ENCODE measurements at places on chromosomes 16 and 17. TPM values are rescaled to one million over a fixed set of nuclear protein-coding genes. Genes with fewer than 3 reads are reported as not detected.

RPA1 gene
- 27.8 TPM for total RNA-seq

KRTAP1-5 gene
- not detected for total RNA-seq

XYLT1 gene
- total RNA-seq = 13.0 TPM

CES4A gene
- total RNA-seq = 9.8 TPM

NPB gene
- total RNA-seq = 4.4 TPM

DNA sequence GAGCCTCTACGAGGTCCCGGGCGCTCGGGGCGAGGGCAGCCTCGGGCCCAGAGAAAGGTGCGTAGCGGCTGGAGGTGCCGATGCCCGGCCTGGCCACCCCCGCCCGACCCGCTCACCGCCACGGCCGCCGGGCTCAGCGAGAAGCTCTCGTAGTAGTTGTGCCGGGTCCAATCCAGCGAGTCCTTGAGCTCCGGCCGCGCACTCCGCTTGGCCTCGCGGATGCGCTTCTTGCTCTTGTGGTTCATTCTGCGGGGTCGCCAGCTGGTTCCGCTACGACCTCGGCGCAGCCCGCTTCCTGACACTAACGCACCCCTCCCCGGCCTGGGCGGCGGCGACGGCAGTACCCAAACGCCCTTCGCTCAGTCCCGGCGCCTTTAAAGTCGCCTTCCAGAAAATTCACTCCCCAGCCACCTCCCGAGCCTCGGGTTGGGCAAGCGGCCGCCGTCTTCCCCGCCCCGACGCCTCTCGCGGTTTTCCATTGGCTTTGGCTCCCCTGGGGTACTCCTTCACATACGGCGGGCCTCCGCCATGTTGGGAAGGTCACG is at the start of gene JMJD6:
Gene JMJD6 (minus strand): TSS at position 376 of the 545 bp plus-strand sequence. CDS start 131 bp downstream, at position 245.
- H3K27me3 ChIP-seq = no peaks in the 10 kb centered on the region
- peak within 1 kb of the TSS; percentile 84 for H3K4me3 ChIP-seq
- H3K4me1 ChIP-seq = peaks cover 28% of the 10 kb centered on the region
- peak within 1 kb of the TSS; percentile 96 for H3K27ac ChIP-seq
- peaks cover 38% of the 10 kb centered on the region for H3K36me3 ChIP-seq

DNA sequence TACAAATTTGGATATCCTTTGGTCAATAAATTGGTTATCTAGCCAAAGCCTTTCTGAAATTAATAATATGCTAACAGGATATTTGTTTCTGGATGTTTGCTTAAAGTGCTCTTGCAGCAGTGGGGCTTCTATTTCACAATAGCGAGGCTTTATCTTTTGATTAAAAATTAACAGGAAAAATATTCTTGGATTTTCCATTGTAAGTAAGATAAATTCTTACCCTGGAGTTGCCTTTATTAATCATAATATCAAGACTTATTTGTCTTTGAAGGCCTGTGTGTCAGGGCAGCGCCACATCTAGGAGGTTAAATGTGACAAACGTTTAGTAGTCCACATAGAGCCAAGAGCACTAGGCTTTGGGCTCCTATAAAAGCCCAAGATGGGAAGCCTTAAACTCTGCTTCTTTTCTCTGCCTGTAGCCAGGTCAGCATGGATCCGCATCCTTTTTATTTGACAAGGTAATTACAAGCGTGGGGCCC is 5.3 kb downstream of the TMEM97 start:
- no peaks in the 10 kb centered on the region for H3K27me3 ChIP-seq
- no peak overlapping the region for H3K4me3 ChIP-seq
- peaks cover 7% of the 10 kb centered on the region for H3K36me3 ChIP-seq

DNA sequence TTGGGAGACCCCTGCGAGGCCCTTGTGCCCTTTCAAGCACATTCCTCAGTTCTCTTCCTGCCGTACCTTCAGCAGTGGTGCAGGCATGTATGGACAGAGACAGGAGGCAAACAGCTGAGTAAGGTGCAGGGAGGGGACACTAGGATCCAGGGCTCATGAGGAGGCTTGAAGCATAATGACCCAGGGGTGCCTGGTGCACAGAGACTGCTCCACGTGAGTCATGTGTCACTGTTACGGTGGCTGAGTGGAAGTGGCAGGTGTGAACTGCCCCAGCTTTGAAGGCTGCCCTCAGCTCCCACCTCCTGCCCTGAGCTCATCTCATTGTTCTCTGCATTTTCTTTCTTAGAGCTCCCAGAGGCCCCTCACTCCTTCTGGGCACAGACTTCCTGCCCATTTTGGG is 124.8 kb downstream of the NTN1 start:
- no peaks in the 10 kb centered on the region for H3K27me3 ChIP-seq
- H3K4me3 ChIP-seq = no peak overlapping the region
- peaks cover 47% of the 10 kb centered on the region for H3K4me1 ChIP-seq
- H3K27ac ChIP-seq = no peak overlapping the region
- H3K36me3 ChIP-seq = no peaks in the 10 kb centered on the region
- DNase-seq = no peak

DNA sequence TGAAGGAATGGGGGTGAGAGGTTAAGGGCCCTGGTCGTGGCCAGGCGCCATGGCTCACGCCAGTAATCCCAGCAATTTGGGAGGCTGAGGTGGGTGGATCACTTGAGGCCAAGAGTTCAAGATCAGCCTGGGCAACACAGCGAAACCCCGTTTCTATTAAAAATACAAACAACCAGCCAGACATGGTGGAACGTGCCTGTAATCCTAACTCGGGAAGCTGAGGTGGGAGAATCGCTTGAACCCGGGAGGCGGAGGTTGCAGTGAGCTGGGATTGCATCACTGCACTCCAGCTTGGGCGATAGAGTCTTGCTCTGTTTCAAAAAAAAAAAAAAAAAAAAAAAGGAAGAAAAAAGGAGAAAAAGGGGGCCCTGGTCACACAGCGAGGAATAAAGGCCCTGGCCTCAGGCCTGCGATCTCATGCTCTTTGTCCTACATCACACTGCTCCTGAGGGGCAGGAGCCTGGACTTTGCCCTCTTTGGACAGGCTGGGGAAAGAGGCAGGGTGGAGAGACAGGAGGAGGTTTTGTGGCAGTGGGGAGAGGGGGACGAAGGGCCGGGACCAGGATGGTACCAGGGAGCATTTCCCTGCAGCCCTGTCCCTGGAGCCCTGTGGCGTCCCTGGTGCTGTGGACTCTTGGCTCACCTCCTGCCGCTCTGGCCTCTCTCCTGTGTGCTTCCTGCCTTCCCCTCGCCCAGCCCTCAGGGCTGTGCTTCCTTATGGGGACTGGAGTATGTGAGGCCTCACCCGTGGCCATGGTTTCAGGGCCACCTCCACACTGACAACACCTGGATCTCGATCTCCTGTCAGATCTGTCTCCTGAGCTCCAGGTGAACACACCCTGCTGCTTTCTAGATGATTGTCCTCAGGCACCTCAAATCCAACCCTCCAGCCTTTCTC is 19.7 kb upstream of the SLC25A19 start:
- H3K36me3 ChIP-seq = peaks cover 4% of the 10 kb centered on the region
- no peak for DNase-seq
- no peak overlapping the region for H3K4me3 ChIP-seq

- H3K4me3 ChIP-seq = no peak overlapping the region
- no peak overlapping the region for H3K27ac ChIP-seq
- no peaks in the 10 kb centered on the region for H3K4me1 ChIP-seq
Measured at GRCh38 chr16:23670137-23670776, 8.4 kb upstream of the PLK1 start.

GRCh38 chr17:12070561-12070960 is 49.9 kb downstream of the MAP2K4 start:
- peaks cover 2% of the 10 kb centered on the region for H3K36me3 ChIP-seq
- peak; percentile 31 for DNase-seq
- H3K27me3 ChIP-seq = no peaks in the 10 kb centered on the region
- no peak overlapping the region for H3K27ac ChIP-seq

DNA sequence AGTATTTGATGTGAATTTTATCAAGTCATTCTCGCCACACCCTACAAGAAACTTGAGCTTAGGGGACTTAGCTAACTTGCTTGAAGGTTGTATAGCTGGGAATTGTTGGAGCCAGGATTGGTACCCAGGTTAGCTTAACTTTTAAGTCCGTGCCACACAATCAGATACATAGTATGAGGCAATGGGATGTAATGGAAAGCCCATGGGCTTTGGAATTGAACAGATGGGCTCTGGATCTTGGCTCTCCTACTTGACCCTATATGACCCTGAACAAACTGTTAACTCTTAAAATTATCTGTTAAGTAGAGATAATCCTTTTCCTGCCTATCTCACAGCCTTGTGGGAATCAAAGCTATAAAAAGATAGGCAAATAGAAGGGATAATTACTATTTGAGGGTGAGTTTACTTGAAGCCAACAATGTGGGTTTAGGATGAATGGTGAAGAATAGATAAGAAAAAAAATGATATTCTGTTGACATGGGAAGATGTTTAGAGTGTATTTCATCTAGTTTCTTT is 51.9 kb upstream of the CACNG3 start:
- peaks cover 15% of the 10 kb centered on the region for H3K4me1 ChIP-seq
- no peak overlapping the region for H3K27ac ChIP-seq
- no peak for DNase-seq
- no peaks in the 10 kb centered on the region for H3K36me3 ChIP-seq

DNA sequence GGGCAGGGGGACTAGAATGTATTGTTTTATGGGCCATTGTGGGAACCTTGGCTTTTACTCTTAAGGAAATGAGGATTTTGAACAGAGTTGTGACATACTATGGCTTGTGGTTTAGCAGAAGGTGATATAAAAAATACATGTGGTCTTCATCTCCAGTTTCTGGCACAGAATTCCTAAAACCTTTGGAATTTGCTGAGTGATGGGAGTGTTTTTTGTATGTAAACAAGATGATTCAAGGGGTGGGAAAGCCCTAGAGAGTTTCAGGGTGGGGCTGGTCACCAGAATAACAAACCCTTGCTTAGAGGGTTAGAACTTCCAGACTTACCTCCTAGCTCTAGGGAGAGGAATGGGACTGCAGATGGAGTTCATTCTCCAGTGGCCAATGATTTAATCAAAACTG is 316.1 kb downstream of the PHKB start:
- H3K27me3 ChIP-seq = no peaks in the 10 kb centered on the region
- no peak overlapping the region for H3K27ac ChIP-seq
- no peaks in the 10 kb centered on the region for H3K36me3 ChIP-seq
- H3K4me3 ChIP-seq = no peak overlapping the region
- H3K4me1 ChIP-seq = no peaks in the 10 kb centered on the region
- no peak for DNase-seq

DNA sequence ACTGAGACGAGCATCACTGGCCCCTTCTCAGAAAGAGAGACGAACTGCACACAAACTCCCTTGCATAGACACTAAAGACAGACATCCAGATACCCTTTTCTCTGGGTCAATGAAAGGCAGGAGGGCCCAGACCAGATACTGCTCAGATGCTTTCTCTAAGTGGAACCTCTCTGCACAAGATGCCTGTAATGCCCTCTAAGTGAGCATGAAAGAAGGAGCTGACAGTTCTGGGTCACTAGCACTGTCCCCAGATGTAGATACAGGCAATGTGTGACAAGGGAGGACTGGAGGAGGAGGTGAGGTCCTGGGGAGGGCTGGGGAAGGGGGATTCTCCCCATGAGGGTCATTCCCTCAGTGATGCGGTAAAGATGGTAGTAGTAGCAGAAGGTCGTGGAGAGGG is 501.0 kb upstream of the CDH11 start:
- no peaks in the 10 kb centered on the region for H3K27me3 ChIP-seq
- no peak overlapping the region for H3K27ac ChIP-seq
- H3K36me3 ChIP-seq = no peaks in the 10 kb centered on the region
- H3K4me1 ChIP-seq = no peaks in the 10 kb centered on the region

GRCh38 chr16:15601212-15601879 is 41.6 kb downstream of the MARF1 start:
- no peaks in the 10 kb centered on the region for H3K27me3 ChIP-seq
- peaks cover 80% of the 10 kb centered on the region for H3K36me3 ChIP-seq
- no peak for DNase-seq
- no peak overlapping the region for H3K27ac ChIP-seq
- H3K4me3 ChIP-seq = no peak overlapping the region

- H3K4me3 ChIP-seq = no peak overlapping the region
- H3K27ac ChIP-seq = no peak overlapping the region
Measured at GRCh38 chr17:44086364-44087311, 16.1 kb downstream of the G6PC3 start.

- no peak overlapping the region for H3K27ac ChIP-seq
- H3K27me3 ChIP-seq = no peaks in the 10 kb centered on the region
- H3K4me1 ChIP-seq = no peaks in the 10 kb centered on the region
- H3K36me3 ChIP-seq = no peaks in the 10 kb centered on the region
- no peak for DNase-seq
Measured at GRCh38 chr16:79559532-79559931, 41.0 kb downstream of the MAF start.

Data from spinal cord (tissue), 10 donors.